Motor neuron (in vitro differentiated cells): ENCODE measurements at places on chromosomes 5 and 9.

GRCh38 chr9:20441711-20442423 lies 180.4 kb downstream of the MLLT3 start:
- no peak for ATAC-seq

DNA sequence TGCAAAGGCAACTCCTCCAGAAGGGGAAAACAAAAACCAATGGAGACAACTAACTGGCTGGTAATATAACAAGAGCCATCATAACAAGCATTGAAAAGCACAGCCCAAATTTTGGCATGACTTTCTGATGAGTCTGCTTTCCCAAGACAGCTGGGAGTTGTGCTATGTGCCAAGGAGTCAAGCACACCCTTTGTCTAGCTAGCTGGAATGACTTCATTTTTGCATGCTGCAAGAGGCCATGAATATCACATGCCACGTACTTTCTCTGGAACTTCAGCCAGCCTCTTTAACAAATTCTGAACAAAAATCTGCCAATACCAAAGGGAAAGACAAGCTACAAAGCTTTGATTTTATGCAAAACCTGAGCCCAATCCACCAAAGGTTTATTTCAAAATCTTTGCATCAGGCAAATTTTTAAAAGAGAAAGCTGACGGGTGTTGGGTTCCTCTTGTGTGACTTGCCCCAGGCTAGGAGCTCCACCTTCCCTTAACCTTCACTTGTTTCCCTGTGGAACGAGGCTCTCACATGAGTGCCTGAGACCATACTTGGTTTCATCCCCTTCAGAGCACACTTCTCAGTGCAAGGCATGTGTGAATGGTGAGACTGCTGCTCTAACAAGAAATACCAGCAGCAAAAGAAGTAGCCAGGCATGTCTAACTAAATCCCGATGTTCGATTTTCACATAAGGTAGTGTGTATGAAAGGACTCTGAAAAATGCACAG lies 47.3 kb downstream of the S1PR3 start:
- ATAC-seq, result no peak

GRCh38 chr5:112910529-112910928 lies 11.5 kb downstream of the REEP5 start:
- ATAC-seq, result no peak

DNA sequence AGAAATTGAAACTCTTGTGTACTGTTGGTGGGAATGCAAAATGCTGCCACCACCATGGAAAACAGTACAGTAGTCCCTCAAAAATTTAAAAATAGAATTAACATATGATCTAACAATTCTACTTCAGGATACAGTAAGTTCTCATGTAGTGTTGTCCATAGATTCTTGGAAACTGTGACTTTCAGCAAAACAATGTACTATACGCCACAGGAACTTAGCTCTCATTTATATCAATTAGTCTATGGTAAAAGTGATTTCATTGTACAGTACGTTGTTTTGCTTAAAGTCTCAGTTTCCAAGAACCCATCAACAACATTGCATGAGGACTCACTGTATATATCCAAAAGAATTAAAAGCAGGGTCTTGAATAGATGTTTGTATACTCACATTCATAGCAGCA lies 233.5 kb upstream of the GAS1 start:
- no peak for ATAC-seq

- ATAC-seq, result no peak
Observed at GRCh38 chr5:62631909-62632580, 53.4 kb downstream of the LRRC70 start.

GRCh38 chr9:128551657-128552152 lies 682 bp upstream of the SPTAN1 start:
- no peak for ATAC-seq

- no peak for ATAC-seq
Observed at GRCh38 chr9:16526380-16526779, 344.1 kb downstream of the BNC2 start.
